ENCODE measurements at places on chromosomes 5 and 9.

- no peak for DNase-seq
Observed at GRCh38 chr9:91558879-91559278, 135.2 kb upstream of the NFIL3 start.

DNA sequence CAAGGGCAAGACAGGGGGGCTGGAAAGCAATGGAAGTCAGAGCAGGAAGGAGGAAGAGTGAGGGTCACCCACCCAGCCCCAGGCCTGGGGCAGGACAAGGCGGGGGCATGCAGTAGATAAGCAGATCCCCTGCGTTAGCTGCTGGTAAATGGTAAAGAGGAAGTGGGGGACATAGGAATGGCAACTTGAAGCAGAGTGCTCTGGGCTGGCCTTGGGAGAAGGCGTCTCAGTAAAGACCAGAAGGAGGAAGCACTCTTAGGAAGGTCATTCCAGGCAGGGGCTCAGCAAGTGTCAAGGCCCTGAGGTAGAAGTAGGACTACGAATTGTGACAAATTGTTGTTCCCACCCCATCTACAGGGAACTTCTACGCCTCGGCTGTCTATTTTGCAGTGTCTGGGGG, 15.1 kb downstream of the TCOF1 start:
- DNase-seq: no peak

GRCh38 chr9:71079451-71079850, 42.0 kb downstream of the TRPM3 start:
- DNase-seq: no peak

GRCh38 chr9:130292106-130292505, 26.5 kb downstream of the HMCN2 start:
- no peak for DNase-seq

- no peak for DNase-seq
Observed at GRCh38 chr5:138316355-138316754, 15.2 kb downstream of the CDC25C start.

- DNase-seq: no peak
Observed at GRCh38 chr5:140032296-140032695, 10.8 kb downstream of the NRG2 start.

GRCh38 chr5:115189866-115190265, 20.2 kb upstream of the TRIM36 start:
- DNase-seq: no peak

DNA sequence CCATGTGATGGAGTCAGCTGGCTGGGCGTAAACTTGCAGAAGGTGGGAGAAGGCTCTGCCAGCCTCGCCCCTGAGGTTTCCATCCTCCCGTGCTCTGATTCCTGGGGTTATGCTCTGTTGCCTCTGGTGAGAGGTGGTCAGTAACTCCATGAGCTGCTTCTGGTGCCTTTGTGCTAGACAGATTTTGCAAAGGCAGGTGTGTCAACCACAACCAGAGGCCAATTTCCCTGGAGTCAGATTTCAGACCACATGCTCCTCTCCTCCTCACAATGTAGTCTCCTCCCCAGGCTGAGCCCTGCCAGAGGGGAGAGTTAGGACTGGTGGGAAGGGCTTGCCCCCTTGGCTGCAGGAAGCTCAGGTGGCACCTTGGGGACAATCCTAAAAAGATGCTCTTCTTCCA, 38.8 kb upstream of the TENT4A start:
- DNase-seq: no peak

GRCh38 chr5:164027738-164028137, 522.3 kb downstream of the MAT2B start:
- no peak for DNase-seq

DNA sequence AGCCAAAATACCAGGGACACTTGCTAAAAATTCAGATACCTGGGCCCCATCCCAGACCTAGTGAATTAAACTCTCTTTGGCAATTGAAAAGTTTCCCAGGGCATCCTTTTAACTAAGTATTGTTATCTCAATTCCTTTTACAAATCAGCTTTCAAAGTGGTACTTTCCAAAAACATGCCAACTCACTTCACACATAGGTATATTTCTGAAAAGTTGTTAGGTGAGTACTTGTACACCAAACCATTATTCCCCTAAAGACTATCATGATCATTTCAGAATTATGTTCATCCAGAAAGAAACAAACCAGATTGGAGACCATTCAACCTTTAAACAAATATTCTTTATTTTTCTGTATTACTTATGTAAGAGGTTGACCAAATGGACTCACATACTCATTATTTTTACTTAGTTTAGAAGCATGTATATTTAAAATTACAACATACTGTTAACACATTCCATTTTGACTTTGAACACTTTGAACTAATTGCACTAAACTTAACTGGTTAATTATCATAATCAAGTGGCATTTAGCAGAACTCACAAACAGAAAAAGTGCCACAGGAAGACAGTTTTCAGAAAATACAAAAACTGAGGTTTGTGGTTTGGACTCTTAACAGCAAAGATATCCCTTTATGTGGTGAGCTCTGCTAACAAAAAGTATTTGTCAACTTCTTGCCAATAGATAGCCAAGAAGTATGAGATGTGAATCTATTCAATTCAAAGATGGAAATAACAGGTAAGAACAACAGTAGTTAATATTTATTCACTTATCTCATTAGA, 40.7 kb downstream of the KIAA0825 start:
- DNase-seq: no peak

Data from stimulated activated CD8-positive, alpha-beta memory T cell treated with anti-CD3 and anti-CD28 coated beads, Interleukin-4, amount 100 ng/mL, for 24 hours (primary cell).